Naive thymus-derived CD8-positive, alpha-beta T cell (primary cell): ENCODE measurements at places on chromosomes 5 and 9.

DNA sequence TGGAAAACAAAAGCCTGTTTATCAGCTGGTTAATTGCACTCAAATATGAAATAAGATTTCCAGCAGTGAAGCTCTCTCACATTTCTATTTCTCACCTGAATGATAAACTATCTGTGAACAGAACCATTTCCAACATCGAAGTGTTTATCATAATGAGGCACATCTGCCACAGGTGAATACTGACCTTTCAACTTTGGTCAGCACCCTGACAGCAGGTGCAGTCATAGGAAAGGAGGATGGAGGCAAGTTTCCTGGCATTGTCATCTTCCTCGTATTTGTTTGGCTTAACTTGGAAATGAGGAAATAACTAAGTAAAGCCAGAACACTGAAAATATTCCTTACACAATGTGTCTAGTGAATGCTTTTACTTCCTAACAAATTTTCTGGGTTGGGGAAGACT is 716.4 kb downstream of the NR2F1-AS1 start:
- DNase-seq, result no peak
- H3K27me3 ChIP-seq, result no peaks in the 10 kb centered on the region
- H3K36me3 ChIP-seq, result no peaks in the 10 kb centered on the region
- H3K4me1 ChIP-seq, result no peaks in the 10 kb centered on the region

DNA sequence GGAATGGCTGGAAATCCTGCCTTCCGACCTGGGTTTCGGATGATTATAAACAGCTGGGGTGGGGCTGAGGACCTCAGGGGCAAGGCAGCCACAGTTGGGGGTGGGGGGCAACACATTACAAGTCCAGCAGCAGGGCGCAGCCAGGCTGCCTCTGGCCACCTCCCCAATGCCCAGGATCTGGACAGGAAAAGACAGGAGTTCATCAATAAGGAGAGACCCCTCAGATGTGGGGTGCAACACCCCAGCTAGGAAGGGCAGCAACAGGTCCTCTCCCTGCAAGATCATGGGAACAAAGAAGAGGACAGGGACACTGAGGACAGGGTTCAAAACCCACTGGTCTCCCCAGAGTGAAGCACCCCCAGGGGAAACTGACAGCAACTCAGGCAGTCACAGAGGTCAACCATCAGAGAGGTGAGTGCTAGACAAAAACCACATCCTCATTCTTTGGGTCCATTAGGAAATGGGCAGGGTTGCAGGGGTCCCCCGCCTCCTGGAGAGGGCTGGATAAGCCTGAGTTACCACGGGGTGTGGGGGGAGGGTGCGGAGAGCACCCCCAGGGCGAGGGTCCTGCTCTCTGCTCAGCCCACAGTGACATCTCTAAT is 33.5 kb downstream of the SEMA4D start:
- H3K36me3 ChIP-seq, result peaks cover 23% of the 10 kb centered on the region
- H3K4me3 ChIP-seq, result peak overlapping the region; percentile 87
- no peaks in the 10 kb centered on the region for H3K27me3 ChIP-seq
- peaks cover 99% of the 10 kb centered on the region for H3K4me1 ChIP-seq

DNA sequence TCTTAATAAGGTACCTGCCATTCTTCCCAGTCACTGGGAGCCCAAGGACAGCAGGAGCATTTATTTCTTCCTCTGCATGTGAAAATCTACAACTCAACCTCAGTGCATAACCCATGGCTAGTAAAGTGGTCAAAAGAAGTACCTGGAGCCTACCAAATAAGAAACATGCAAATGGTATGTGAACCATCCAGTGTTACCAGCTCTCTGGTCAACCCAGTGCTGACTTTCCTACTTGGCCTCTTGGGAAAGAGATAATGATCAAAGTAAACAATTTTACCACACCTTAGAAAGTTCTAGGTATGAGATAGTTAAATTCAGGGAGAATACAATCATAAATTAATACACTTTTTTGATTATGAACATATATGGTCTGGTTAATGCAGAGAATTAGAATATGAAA is 325.6 kb downstream of the ENC1 start:
- no peaks in the 10 kb centered on the region for H3K36me3 ChIP-seq
- H3K4me1 ChIP-seq, result no peaks in the 10 kb centered on the region
- peaks cover 13% of the 10 kb centered on the region for H3K27me3 ChIP-seq
- H3K4me3 ChIP-seq, result no peak overlapping the region

DNA sequence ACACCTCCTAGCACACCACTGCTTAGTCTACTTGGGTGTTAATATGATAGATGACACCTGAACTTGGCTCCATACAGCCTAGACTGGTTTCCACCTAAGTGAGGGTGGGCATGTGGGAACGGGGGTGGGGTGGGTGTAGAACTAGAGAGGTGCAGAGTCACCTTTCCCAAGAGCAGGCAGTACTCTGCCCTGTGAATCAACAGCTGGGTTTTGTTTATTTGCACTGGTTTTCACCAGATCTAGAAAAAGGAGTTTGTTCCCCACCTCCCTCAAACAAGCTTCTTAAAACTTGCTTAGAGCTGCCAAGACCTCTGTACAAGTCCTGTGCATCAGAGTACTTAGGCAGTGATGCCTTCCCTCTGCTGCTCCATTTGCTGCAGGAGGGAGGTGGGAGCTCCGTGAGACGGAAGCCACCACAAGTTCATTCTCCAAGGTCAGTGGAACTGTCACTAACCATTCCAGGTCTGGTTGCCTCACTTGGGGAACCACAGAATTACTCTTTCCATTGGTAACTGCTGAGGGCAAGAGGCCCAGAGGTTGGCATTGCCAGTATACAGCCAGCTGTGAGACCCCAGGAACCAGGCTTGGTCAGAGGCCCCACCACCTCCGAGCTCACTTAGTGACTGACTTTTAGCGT is 163.5 kb downstream of the NR3C1 start:
- H3K36me3 ChIP-seq, result peaks cover 3% of the 10 kb centered on the region
- DNase-seq, result no peak
